ENCODE measurements at places on chromosomes 6 and 20. TPM values are rescaled to one million over a fixed set of nuclear protein-coding genes. Genes with fewer than 3 reads are reported as not detected.

Gene HLA-DRB5
- total RNA-seq: 0.15 TPM

Gene CYB5R4
- total RNA-seq: 5.0 TPM

Gene CYP39A1
- 1.3 TPM for total RNA-seq

Gene CLIC5
- total RNA-seq: not detected

Gene KCNG1
- 15.2 TPM for total RNA-seq

Gene OR2B6
- total RNA-seq: not detected

Gene SLC35B3
- total RNA-seq: 17.0 TPM

Gene MED20
- total RNA-seq: 31.4 TPM

Gene PRICKLE4
- not detected for total RNA-seq

Gene IP6K3
- total RNA-seq: 0.50 TPM

Gene SLA2
- not detected for total RNA-seq

Gene RNF217
- 14.0 TPM for total RNA-seq

Gene DLK2
- total RNA-seq: 0.66 TPM

Gene ZNF311
- total RNA-seq: 1.8 TPM

Gene XKR7
- under 0.01 TPM for total RNA-seq

Gene MYBL2
- 0.66 TPM for total RNA-seq

Gene CD93
- 1.0 TPM for total RNA-seq

Gene CAP2
- 3.6 TPM for total RNA-seq

Gene LAMP5
- 0.15 TPM for total RNA-seq

Gene FAM83B
- under 0.01 TPM for total RNA-seq

All from smooth muscle cell of trachea (primary cell).